SK-N-SH treated with all-trans-retinoic acid at 6 μM for 48 hours (cell line): ENCODE measurements at places on chromosomes 13 and 19.

DNA sequence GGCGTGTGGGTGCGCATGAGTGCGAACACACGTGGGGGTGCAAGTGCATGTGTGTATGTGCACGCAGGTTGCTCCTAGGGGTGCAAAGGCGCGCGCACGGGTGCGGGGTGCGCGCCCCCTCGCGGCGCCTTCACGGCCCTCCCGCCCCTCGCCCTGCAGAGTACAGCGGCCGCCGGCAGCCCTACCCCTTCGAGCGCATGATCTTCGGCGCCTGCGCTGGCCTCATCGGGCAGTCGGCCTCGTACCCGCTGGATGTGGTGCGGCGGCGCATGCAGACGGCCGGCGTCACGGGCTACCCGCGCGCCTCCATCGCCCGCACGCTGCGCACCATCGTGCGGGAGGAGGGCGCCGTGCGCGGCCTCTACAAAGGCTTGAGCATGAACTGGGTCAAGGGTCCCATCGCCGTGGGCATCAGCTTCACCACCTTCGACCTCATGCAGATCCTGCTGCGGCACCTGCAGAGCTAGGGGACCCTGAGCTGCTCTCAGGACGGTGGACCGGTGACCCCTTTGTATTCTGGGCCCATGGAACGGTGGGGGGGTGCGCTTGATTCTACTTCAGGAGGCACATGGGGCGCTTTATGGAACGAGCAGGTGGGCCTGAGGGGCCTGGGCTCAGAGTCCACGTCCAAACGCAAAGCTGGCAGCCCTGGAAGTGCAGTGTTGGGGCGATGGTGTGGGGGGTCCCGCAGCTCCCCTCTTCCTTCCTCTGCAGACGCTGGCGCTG is 27.7 kb downstream of the TMEM161A start:
- peak; percentile 67 for ATAC-seq

- ATAC-seq, result no peak
These were observed 1594.5 kb upstream of the PCDH20 start for GRCh38 chr13:63010072-63010658.

DNA sequence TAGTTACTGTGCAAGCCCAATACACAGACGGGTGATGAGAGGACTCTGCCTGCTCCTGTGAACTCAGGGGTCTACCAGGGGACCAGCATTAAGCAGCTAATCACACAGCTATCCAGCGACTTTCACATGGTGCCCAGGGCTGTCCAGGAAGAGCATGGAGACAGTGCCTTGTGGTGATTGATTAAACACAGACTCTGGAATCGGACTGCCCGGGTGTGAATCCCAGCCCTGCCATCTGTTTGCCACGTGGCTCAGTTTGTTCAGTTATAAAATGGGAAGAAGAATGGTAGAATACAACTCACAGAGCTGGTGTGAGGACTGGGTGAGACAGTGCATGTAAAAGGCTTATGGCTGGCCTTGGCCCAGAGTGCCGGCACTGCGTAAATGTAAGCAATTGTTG is 42.1 kb upstream of the NPAS1 start:
- ATAC-seq, result no peak

- no peak for ATAC-seq
These were observed 88.4 kb upstream of the TPP2 start for GRCh38 chr13:102508411-102508810.

- ATAC-seq, result no peak
These were observed 47.6 kb downstream of the FOXO1 start for GRCh38 chr13:40618581-40619478.

DNA sequence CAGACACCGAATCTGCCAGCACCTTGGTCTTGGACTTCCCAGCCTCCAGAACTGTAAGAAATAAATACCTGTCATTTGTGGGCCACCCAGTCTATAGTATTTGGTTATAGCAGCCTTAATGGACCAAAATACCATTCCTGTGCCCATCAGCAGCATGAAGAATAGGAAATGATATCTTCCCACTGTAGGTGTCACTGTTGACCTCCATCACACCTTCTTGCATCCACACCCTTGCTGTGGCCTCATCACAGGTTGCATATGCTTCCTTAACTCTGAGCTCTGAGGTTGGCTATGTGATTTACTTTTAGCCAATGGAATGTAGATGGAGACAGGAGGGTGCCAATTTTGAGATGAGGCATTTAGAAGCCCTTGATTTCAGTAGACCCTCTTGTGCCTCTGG is 242.0 kb upstream of the TSHZ3 start:
- ATAC-seq, result no peak

- ATAC-seq, result no peak
These were observed 13.8 kb upstream of the COG6 start for GRCh38 chr13:39641645-39642044.

- peak; percentile 62; the same call in 1 of the 3 replicates for ATAC-seq
These were observed 77.9 kb downstream of the TRPC4 start for GRCh38 chr13:37791699-37792098.

DNA sequence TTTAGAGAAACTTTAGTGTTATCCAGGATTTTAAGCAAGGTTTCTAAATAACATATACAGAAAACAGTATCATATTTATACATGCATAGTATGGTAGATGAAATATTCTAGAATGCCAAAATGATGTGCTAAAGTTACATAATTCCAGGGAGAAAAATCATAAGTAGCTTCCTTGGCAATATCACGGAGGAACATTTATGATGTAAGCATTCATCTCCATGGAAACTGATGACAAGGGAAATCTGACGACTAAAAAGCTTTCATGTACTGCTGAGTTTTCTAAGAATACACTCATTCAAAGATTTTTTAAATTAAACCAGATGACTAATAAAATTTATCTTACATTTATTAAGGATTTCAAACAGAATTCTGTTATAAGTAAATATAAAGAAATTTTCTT is 4.7 kb downstream of the TEX30 start:
- no peak for ATAC-seq

DNA sequence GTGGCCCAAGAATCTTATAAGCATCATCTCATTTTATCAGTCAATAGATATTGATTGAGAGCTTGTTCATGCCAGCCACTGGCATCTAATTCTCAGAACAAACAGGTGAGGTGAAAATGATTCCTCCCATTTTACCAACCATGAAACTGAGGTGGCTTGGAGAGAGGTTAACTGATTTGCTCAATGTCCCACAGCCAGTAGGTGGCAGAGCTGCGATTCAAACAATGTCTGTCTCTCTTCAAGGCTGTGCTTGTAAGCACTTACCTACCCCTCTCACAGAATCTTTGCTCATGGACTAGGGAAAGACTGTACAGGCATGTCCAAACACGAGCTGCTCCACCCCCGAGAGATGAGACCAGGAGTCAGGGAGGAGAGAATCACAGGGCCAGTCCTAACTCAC is 21.5 kb upstream of the GSX1 start:
- ATAC-seq, result peak; percentile 62; the same call in 2 of the 3 replicates

- ATAC-seq, result no peak
These were observed 14.4 kb downstream of the C3 start for GRCh38 chr19:6705931-6706632.

DNA sequence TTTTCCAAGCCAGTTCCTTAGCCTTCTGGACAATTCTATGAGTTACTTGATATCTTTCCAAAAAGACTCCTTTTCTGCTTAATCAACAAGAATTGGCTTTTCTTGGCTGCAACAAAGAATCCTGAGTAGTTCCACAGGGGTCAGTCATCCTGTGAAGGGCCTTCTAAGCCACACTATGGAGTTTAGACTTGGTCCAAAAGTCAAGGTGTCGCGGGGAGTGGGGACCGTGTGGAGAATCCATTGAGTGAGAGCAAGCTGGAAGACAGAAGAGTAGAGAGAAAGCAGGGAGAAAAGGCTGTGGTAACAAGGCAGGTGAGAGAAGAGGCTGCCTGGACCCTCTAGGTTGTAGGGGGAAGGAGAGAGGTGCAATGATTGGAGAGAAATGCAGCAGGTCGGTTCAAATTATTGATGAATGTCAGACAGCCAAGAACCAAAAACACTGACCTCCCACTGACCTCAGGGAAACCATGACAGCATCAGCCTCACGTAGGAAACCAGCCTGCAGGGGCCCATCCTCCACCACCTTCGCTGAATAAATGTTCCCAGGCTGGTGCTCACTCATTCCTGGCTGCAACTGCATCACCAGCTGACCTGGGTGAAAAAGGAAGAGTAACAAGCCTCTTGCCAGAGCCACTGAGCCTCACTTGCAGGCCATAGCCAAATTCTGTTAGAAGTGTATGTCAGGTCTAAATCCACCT is 7.1 kb upstream of the IFT88 start:
- ATAC-seq, result no peak

DNA sequence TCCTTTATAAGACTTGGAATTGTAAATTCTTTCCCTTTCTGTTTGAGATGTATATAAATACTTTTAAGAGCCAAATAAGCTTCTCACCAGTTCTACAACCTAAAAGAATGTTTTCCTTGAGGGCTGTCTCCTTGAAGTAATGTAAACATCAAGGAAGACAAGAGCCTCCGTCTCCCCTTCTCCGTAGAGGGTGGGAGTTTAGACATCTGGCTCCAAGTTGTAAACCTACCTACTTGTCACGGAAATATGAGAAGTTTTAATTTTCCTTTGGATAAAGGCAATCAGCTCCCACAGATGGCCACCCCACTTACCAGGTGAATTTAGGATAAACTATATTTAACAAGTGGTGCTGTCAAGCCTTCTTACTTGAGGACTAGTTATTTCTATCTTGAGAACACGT is 237.9 kb downstream of the NALCN start:
- no peak for ATAC-seq

DNA sequence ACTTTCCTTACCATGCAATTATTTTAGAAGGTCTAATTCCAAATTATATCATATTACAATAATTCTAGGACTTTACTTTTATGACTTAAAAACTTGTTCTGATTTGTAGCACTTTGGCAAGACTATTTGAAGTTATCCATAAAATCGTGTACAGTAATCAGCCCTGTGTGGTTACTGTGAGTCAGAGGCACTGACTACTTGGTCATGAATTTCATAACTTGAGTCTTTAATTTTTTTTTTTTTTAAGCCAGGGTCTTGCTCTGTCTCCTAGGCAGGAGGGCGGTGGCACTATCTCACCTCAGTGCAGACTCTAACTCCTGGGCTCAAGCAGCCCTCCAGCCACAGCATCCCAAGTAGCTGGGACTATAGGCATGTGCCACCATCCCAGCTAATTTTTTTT is 1319.2 kb upstream of the SLC10A2 start:
- 0 out of 3 replicates have a peak, but pooled peaks have one; percentile 36 for ATAC-seq

DNA sequence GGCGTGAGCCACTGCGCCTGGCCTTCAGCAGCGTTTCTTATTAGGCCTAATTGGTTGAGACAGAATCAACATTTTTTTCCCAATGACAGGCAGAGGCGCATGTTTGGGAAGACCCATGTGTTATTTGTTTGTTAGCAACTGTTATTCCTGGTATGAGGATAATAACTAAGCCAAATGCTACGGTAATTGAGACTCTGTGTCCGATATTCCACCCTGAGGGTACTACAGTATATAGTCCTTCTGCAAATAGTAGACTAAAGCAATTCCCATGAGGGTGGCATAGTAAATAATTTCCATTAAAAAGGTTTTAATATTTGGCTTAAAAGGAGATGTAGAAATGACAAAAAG is 18.4 kb upstream of the CCL25 start:
- ATAC-seq, result no peak

- peak; percentile 43 for ATAC-seq
These were observed at the start of gene GRIN2D for GRCh38 chr19:48393559-48394330. GRIN2D (plus strand) TSS chr19:48393668; CDS start chr19:48398393, 4,725 bp downstream.

DNA sequence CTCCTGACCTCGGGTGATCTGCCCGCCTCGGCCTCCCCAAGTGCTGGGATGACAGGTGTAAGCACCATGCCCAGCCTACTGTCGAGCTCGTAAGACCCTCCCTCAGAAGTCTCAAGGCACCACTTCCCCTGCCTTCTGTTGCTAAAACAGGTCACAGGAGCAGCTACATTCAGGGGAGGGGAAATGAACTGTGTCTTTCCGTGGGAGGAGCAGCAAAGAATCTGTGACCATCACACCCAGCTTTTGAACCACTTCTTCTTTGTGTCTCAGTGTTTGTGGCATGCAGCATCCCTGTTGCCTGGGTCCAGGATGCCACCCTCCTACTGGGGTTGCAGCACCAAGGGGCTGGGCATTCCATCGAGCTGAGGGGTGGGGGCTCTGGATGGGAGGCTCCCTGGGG is 7.7 kb upstream of the CSNK1G2 start:
- ATAC-seq, result no peak

- ATAC-seq, result no peak
These were observed 3.0 kb downstream of the SIGLEC9 start for GRCh38 chr19:51127755-51128154.

GRCh38 chr13:98103942-98104880 is 38.7 kb upstream of the FARP1 start:
- ATAC-seq, result peak; percentile 49; the same call in 1 of the 3 replicates

DNA sequence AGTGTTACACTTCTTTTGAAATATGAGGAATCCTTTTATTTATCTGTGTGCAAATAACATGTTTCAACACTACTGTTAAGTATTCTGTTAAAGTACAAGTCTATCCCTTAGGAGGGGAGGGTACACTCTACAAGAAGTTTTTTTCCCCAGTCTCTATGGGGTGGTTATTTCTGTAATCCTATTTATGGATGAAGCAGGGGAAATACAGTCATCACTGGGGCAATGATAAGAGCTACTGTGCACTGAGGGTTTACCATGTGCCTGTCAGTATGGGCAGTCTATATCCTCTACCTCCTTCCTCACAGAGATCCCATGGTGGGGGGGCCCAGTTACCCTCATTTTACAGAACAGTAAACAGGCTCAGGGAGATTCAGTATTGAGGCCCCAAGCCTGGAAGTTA is 16.6 kb upstream of the TRIM13 start:
- ATAC-seq, result no peak

DNA sequence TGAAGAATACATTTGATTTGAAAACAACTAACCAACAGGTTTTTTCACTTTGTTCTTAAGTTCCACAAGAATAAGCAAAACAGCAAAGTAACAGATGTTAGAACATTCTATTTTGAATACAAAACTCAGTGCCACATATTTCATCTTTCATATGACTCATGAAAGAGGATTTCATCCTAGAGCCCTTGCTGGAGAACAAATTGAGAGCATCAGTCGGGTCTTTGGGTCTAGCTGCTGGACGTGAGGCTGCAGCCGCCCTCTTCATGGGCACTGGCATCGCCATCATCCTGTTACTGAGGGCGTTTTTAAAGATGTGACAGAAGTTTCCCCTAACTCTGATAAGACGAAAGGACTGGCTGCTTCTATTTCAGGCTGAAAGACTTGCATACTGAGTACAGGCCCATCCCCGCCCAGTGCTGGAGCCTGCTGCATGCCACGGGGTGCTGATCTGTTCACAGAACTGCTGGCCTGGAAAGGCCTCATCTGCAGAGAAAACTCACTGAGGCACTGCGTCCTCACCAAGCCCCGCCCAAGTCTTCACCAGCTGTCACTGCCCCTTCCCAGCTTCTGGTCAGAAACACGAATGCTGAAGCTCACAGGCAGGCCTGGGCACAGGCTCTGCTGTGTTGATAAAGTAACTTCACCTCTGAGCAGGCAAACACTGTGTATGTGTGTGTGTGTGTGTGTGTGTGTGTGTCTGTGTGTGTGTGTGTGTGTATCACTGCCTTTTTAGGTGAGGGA is 101.4 kb downstream of the TUBGCP3 start:
- ATAC-seq, result no peak

DNA sequence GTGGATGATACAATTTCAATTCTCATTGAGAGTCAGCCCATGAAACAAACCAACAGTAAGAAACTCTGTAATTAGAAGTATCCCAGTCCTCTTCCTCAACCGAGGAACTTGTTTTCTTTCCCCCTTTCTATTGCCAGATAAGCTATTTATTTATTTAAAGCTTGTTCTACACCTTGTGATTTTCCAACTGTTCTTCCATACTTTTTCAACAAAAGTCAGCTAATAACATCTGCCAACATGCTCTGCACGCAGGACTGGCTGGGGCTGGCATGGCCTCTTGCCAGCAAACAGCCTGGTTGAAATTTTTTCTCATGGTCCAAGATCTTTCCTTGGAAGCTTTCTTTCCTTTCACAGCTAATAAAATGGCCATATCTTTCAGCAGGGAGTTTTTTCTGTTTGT is 2.9 kb upstream of the IRS2 start:
- no peak for ATAC-seq
